MV-4-11 (cell line): ENCODE measurements at places on chromosomes 6 and 20.
A peak's percentile ranks its signal among the peaks of the same experiment; 100 is the strongest.

- no peak for DNase-seq
These were observed 432.4 kb downstream of the BMP2 start for GRCh38 chr20:7199861-7200260.

GRCh38 chr6:20978151-20978614 lies 443.9 kb downstream of the CDKAL1 start:
- no peak for DNase-seq

DNA sequence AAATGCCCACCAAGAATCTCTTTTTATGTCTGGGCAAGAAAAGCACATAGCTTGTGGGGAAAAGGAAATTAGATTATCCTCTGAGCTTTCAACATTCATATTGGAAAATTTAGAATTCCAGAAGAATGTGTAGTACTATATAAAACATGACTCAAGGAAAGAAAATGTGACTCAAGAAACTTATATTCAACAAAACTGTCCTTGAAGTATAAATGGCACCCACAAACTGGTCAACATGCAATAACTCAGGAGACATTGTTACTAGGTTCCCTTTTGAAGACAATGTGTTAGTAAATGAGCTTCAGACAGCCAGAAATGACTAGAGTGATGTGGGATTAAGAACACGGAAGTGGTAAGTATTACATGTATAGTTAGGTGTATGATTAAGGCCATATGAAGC lies 26.1 kb upstream of the TINAG start:
- DNase-seq: no peak

DNA sequence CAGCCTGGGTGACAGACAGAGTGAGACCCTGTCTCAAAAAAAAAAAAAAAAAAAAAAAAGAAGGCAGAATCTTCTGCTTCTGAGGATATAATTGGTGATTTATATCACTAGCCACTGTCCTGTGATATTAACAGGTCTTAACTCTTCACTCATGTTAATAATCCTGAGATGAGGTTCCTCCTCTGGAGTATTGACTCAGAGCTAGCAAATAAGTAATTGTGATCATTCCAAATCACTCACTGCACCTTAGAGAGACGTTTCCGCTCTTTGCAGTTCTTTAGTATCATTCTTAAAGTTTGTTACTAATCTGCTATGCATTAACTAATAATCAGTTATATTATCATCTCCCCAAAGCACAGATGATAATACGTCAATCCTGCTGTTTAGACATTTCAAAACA lies 41.6 kb upstream of the NOX3 start:
- DNase-seq: no peak

- peak; percentile 62 for DNase-seq
These were observed 91.9 kb downstream of the MYLK4 start for GRCh38 chr6:2658788-2659187.

- DNase-seq: no peak
These were observed 7.6 kb upstream of the CLDN20 start for GRCh38 chr6:155256122-155256795.

DNA sequence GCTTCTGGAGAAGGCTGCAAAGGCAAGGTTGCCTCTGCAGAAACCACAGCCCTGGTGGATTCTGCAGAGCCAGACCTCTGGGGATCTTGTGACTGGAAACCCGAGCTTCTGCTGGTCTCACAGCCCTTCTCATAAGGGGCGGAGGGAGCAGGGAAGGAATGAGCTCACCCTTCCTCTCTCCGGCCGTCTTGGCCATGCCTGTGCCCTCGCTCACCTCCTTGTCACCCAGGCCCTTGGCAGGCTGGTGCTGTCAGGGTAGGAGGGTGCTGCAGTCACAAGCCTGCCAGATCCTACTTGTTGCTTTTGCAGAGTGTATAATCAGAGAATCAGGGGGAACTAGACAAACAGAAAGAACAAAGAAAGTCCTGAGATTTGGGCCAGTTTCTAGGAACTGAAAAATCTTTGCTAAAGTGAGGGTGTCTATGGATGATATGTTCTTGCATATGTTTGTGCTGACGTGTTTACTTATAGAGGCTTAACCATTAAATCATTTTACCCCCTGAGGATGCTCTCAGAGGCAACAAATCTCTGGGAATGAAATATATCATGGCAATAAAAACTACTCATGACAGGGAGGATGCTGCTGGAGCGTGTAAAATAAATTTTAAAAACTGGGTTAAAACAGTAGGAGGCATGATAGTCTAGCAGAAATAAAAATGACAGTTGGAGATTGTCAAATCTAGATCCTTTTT lies 244.9 kb upstream of the SOX4 start:
- peak; percentile 29 for DNase-seq

DNA sequence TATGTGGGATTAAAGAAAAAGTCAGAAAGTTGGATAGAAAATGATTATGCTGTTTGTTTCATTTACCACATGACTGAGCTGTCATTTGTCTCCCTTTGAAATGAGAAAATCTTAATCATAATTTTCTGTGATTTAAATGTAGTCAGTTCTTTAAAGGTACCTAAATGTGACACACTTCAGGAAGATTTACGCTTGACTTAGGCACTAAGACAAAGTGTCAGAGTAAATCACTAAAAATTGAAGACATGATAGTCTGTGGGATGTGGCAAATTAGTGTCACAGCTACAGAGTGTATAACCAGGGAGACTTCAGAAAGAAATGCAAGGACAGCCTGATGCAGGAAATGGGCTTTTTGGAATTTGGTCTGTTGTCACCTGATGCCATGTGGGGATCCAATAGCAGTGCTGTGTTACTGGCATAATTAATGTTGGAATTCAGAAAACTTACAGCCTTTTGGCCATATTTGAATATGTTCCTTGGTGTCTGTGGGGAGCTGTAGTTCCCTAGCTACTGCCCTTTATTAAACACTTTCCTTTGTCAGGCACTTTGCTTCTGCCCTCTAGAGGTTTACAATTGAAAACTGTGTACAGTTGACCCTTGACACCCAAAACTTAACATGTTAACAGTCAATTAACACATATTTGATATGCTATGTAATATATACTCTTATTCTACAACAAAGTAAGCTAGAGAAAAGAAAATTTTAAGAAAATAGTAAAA lies 493.8 kb downstream of the UTRN start:
- DNase-seq: peak; percentile 9

- no peak for DNase-seq
These were observed 34.9 kb upstream of the POPDC3 start for GRCh38 chr6:105214668-105215067.

- no peak for DNase-seq
These were observed 96.7 kb downstream of the EDN1 start for GRCh38 chr6:12386816-12387215.

DNA sequence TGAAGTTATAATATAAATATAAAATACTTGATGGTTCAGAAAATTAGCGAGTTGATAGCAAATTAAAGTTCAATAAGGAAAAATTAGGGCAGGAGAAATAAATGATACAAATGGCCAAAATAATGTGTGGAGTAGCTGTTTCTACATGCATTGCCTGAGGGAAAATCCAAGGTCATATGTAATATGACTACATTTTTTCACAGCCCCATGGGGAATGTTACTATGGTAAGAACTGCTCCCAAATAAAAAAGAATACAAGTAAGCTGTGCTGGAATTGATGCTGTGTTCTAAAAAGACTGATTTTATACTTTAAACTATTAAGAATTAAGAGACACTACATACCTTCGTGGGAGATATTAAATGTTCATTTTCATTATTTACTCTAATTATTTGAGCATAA lies 34.1 kb downstream of the MEI4 start:
- no peak for DNase-seq

- no peak for DNase-seq
These were observed 280.5 kb downstream of the ADGRB3 start for GRCh38 chr6:68915586-68915985.

DNA sequence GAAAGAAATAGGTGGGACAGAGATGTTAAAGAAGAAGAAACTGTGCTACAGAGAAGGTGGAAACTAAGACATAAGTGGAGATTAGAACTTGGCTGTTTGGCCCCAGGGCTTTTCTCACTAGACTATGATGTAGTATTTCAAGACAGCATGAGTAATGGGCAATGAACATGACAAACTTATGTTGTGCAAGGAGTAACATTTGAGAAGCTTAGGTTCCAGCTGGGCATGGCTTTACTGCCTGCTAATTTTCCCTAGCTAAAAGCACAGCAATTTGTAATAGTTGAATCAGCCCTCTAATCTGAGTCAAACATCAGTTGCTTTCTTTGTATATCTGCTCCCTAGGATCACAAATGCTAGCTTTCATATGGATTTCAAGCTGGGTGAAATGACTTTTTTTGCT lies 294.3 kb upstream of the BMP2 start:
- DNase-seq: peak; percentile 69
